Hindlimb muscle (tissue), 1 donor: ENCODE measurements at places on chromosomes 3 and 15.

GRCh38 chr3:42031808-42032480 is 59.2 kb upstream of the TRAK1 start:
- no peak for DNase-seq

- DNase-seq, result no peak
These were observed 4.0 kb downstream of the BAHD1 start for GRCh38 chr15:40444736-40445135.

- no peak for DNase-seq
These were observed 86.2 kb upstream of the FRMD4B start for GRCh38 chr3:69472093-69472492.

GRCh38 chr3:125087768-125088391 is 32.1 kb upstream of the HEG1 start:
- DNase-seq, result no peak

- no peak for DNase-seq
These were observed 201.5 kb downstream of the SOX2 start for GRCh38 chr3:181913254-181913653.
